ENCODE measurements at places on chromosomes 3 and 15. TPM values are rescaled to one million over a fixed set of nuclear protein-coding genes. Genes with fewer than 3 reads are reported as not detected.

DNA sequence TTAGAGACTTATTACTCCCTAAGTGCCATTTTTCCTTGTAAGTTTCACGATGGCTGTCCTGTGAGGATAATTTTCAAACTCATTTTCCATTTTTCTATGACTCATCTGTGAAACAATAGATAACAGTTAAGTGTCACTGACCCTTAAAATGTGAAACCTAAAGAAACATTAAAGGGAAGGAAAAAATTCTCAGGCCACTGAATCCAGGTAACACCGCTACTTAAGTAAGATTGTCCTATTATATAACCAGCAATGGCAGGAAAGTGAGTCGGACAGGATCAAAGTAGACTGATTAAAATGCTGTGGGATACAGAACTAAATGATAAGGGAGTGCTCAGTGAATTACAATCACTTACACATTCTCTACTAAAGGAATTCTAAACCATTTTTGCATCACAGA is 12.4 kb downstream of the PLD1 start:
- DNase-seq = no peak
- H3K27me3 ChIP-seq = no peaks in the 10 kb centered on the region
- H3K4me3 ChIP-seq = no peak overlapping the region
- no peaks in the 10 kb centered on the region for H3K36me3 ChIP-seq
- H3K4me1 ChIP-seq = no peaks in the 10 kb centered on the region

DNA sequence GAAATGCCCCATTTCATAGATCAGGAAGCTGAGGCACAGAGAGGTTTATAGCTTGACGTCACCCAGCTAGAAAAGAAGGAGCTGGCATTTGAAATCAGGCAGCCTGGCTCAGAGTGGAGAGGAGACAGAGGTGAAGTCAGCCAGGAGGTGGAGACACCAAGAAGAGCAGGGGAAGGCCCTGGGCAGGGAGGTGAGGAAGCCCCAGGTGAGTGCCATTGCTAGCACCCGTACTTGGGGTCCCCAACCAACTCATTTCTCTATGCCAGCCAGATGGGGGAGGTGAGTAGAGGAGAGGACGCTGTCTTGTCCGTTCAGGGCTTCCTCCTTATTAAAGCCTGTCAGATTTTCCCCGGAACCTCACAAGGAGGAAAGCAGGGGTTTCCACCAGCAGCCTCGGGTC is 149.6 kb upstream of the TLE3 start:
- no peaks in the 10 kb centered on the region for H3K4me1 ChIP-seq
- peak overlapping the region; percentile 24 for H3K27ac ChIP-seq
- H3K27me3 ChIP-seq = peaks cover 4% of the 10 kb centered on the region

DNA sequence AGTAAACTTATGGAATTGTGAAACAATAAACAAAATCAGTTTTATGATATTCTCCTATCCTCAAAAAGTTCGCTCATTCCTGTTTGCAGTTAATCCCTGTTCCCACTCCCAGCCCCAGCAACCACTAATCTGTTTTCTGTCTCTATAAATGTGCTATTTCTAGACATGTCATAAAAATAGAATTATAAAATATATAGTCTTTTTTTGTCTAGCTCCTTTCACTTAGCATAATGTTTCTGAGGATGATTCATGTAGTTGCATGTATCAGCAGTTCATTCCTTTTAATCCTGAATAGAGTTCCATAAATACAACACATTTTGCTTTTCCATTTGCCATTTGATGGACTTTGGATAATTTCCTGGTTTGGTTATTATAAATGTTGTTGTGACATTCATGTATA is 140.0 kb downstream of the KCNAB1 start:
- no peaks in the 10 kb centered on the region for H3K4me1 ChIP-seq
- no peak overlapping the region for H3K27ac ChIP-seq
- peaks cover 8% of the 10 kb centered on the region for H3K27me3 ChIP-seq

GRCh38 chr15:74137537-74137894 is 7.1 kb downstream of the ISLR2 start:
- H3K4me1 ChIP-seq = no peaks in the 10 kb centered on the region
- no peak overlapping the region for H3K27ac ChIP-seq
- no peak for DNase-seq
- no peak overlapping the region for H3K4me3 ChIP-seq
- H3K27me3 ChIP-seq = peaks cover 50% of the 10 kb centered on the region

DNA sequence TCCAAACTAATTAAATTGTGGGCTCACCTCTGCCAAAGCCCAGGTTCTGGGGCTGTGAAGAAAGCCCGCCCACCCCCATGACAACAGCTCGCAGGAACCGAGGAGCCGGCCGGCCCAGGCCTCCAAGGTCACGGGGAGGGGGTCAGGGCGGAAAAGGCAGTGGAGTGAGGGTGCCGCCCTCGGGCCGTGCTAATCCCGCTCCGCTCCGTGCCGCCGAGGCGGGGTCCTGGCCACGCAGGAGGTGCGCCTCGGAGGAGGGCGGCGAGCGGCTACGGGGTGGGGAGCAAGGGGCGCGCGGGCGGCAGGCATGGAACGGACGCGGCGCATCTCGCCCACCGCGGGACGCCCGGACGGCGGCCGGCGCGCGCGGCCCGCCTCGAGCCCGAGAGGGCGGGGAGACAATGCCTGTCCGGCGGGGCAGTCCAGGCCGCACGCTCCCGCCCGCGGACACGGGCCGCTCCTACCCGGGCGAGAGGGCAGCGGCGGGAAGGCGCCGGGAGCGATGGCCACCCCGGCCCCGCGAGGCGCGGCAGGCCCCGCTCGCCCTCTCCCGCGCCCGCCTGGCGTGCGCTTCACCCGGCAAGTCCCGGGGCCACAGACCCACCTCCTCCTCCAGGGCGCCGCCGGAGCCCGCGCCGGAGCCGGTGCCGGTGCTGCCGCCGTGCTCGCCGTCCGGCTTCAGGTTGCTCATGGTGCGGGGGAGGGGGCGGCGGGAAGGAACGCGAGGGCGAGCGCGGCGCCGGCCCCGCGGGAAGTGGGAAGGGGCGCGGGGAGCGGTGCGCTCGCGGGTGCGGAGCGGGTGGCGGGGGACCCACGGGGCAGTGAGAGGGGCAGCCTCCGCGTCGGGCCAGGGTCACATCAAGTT is 528 bp downstream of the RBPMS2 start:
- H3K4me3 ChIP-seq = peak overlapping the region; percentile 96
- peaks cover 12% of the 10 kb centered on the region for H3K4me1 ChIP-seq
- no peaks in the 10 kb centered on the region for H3K27me3 ChIP-seq
- peak; percentile 78 for DNase-seq

GRCh38 chr3:12135029-12135657 is 23.6 kb downstream of the TIMP4 start:
- H3K27ac ChIP-seq = no peak overlapping the region
- no peaks in the 10 kb centered on the region for H3K36me3 ChIP-seq
- H3K4me1 ChIP-seq = no peaks in the 10 kb centered on the region
- DNase-seq = peak; percentile 92
- no peaks in the 10 kb centered on the region for H3K27me3 ChIP-seq

DNA sequence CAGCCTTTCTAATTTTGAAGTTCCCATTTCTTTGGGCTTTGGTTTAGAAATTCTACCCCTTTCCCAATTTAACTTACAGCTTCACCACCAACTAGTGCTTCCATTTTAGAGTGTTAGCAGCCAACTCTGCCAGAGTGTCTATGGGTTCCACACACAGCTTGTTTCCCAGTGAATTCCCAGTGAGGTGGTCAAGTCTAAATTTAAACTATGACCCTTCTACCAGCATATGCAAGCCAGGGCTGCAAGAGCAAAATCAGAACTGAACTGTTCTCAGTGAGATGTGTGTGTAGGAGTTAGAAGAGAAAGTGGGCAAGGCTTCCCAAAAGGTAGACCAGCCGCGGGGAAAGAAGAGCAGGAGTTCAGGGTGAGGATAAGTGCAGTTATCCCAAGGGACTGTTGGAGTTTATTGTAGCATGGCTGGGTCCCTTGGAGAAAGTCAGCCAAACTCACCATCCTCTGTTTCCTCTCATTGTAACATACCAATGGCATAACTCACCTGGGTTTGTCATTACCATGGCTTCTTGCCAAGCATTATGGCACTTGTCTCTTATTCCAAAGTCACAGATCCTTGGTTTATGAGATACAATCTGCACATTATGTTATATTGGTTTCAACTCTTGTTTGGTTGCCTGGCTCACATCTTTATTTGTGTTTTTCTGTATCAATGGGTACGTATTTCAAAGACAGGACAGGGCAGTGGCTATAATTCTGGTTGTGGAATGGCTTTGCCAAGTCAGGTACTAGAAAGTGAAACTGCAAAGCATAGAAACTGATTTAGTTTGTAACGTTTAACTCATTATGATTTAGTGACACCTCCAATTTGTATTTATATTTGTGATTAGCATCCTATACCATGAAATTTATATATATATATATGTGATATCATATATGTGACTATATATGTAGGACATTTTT is 130.2 kb upstream of the UMPS start:
- no peak overlapping the region for H3K4me3 ChIP-seq
- H3K36me3 ChIP-seq = no peaks in the 10 kb centered on the region
- H3K4me1 ChIP-seq = peaks cover 5% of the 10 kb centered on the region
- no peak for DNase-seq

DNA sequence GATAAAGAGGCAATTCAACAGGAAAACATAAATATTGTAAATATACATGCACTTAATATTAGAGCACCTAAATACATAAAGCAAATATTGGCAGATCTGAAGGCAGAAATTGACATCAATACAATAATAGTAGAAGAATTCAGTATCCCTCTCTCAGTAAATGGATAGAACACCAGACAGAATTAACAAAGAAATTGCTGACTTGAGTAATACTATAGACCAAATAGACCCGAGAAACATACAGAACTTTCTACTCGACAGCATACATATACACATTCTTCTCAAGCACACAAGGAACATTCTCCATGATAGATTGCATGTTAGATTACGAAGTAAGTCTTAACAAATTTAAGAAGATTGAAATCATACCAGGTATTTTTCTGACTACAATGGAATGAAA is 50.2 kb downstream of the OXSM start:
- H3K36me3 ChIP-seq = no peaks in the 10 kb centered on the region
- no peak overlapping the region for H3K27ac ChIP-seq
- no peak for DNase-seq
- no peaks in the 10 kb centered on the region for H3K4me1 ChIP-seq
- H3K4me3 ChIP-seq = no peak overlapping the region

DNA sequence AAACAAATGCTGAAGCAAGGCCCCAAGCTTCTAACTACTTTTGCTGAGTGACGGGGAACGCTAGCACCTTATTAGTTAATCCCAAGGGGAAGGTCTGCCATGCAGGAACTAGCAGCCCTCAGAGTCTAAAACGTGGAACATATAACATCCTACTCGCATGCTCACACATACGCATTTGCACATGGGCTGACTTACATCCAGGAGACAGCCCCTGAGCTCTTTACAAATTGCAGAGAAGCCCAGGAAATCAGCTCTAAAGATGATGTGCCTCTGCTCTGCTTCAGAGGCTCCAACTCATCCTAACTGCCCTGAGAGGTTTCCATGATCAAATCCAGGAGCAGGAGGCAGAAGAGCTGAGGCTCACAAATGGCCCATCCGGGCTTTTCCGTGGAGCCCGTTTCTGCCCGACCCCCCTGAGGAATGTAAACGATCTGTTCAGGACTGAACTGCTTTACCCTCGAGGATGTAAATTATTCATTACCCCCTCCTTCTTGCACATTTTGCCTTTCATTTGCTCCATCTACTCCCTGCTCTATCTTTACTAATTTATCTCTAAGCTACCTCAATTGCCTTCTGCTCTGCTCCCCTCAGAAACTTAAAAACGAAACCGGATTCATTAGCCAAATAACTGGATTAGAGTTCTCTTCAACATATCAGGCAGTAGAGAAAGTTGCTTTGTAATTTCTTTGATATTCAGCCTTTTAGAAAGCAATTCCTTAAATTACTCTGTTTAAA is 141.9 kb upstream of the CCDC54 start:
- H3K27me3 ChIP-seq = peaks cover 10% of the 10 kb centered on the region
- H3K4me3 ChIP-seq = no peak overlapping the region

- H3K27ac ChIP-seq = no peak overlapping the region
- no peak overlapping the region for H3K4me3 ChIP-seq
- H3K27me3 ChIP-seq = no peaks in the 10 kb centered on the region
Measured at GRCh38 chr3:56764904-56765547, 36.7 kb downstream of the ARHGEF3 start.

DNA sequence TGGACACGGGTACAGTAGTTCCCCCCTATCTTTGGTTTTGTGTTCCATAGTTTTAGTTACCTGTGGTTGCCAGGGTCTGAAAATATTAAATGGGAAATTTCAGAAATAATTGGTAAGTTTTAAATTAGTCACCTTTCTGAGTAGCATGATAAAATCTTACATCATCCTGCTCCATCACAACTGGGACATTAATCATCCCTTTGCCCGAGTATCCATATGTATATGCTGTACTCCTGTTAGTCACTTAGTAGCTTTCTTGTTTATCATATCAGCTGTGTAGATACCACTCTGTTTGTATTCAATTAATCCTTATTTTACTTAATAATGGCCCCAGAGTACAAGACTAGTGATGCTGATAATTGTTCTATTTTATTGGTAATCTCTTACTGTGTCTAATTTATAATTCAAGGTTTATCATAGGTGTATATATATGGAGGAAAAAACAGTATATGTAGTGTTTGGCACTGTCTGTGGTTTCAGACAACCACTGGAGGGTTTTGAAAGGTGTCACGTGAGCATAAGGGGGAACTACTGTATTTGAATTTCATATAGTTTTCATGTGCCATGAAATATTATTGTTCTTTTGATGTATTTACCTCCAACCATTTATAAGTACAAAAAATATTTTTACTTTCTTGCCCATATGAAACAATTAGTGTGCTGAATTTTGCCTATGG is 41.4 kb downstream of the CTDSPL2 start:
- H3K27me3 ChIP-seq = no peaks in the 10 kb centered on the region
- no peak overlapping the region for H3K27ac ChIP-seq
- no peak for DNase-seq
- no peak overlapping the region for H3K4me3 ChIP-seq
- H3K4me1 ChIP-seq = no peaks in the 10 kb centered on the region

- H3K4me1 ChIP-seq = no peaks in the 10 kb centered on the region
- no peak overlapping the region for H3K4me3 ChIP-seq
- DNase-seq = no peak
- no peaks in the 10 kb centered on the region for H3K36me3 ChIP-seq
- H3K27ac ChIP-seq = no peak overlapping the region
Measured at GRCh38 chr3:69391554-69391953, 5.7 kb upstream of the FRMD4B start.

DNA sequence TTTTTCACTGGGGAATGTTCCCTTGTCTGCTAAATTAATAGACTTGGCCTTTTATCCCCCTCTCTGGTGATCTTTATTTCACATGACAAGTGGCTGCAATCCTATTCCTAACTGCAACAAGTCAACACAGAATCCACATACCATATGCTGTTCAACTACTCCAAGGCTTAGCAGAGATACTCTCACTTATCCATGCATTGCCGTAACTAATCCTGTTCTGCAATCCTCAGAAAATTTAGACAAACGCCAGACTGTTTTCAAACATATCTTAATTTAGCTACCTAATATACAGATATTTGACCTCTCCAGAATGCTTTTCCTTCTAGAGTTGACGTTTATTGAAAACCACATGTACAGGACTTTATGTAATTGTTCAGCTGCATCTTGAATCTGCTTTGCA is 37.9 kb downstream of the EID1 start:
- no peaks in the 10 kb centered on the region for H3K27me3 ChIP-seq
- H3K4me1 ChIP-seq = no peaks in the 10 kb centered on the region
- no peak overlapping the region for H3K27ac ChIP-seq
- no peak for DNase-seq
- no peak overlapping the region for H3K4me3 ChIP-seq

The DNAJB11 gene
- 43.1 TPM for total RNA-seq

The TRIM71 gene
- 169 TPM for total RNA-seq

The ROPN1 gene
- total RNA-seq = not detected

The RARB gene
- total RNA-seq = 17.4 TPM

The PLSCR5 gene
- total RNA-seq = not detected

The PP2D1 gene
- not detected for total RNA-seq

The AHSG gene
- total RNA-seq = not detected

The FBXO40 gene
- total RNA-seq = not detected

All from endodermal cell (in vitro differentiated cells).